ENCODE measurements at places on chromosomes 1 and 21. TPM values are rescaled to one million over a fixed set of nuclear protein-coding genes. Genes with fewer than 3 reads are reported as not detected.

DNA sequence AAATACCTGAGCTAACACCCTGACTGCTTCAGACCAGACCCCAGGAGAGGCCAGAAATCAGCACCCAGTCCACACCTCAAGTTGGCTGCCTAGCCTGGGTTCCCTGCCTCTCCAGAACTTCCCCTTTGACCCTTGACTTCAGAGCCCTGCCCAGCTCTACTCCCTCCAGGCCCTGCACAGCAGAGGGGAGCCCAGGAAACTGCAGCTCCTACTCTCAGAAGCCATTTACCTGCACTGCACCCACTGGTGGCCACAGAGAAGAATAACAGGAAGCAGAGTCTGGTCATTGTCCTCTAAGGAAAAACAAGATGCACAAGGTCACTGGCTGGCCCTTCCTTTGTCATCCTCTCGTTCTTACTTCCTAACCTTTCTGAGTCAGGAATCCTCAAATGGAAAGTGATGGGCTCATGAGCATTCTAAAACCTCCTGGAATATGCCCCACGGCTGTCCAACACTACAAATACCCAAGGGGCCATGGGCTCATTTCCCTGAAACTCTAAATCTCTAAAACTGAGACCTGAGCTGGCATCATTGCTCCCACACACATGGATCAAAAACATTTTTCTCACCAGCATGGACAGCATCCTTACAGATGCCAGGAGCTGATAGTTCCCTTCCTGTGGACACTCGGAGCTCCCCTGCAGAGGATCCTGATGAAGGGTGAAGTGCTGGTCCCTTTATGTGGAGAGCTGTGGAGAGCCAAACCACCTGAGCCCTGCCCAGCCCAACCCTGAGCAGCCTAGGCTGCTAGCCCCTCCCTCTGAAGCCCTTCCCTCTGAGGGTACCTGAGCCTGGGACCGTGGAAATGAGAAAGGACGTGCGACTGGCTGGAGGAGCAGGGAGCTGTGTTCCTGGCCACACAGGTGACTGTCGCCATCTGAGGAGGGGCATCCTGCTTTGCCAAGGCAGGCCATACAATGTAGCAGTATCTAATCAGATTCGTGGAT is at the start of gene ITLN2:
Gene ITLN2 (minus strand): TSS at position 652 of the 947 bp plus-strand sequence. CDS start 68 bp downstream, at position 584.
- no peak for DNase-seq

GRCh38 chr21:42836767-42837301 is 42.5 kb downstream of the WDR4 start:
- no peak for DNase-seq

GRCh38 chr1:39178541-39179431 is 25.7 kb upstream of the MACF1 start:
- no peak for DNase-seq

- no peak for DNase-seq
Observed at GRCh38 chr1:24266998-24267397, 52.2 kb upstream of the GRHL3 start.

Gene FAM72C
- polyA plus RNA-seq: not detected

All from heart right ventricle (tissue), 16 donors.